ENCODE measurements at places on chromosomes 5 and 9. TPM values are rescaled to one million over a fixed set of nuclear protein-coding genes. Genes with fewer than 3 reads are reported as not detected.

Gene TMEM252
- total RNA-seq, result not detected

Gene ADAMTS12
- 12.9 TPM for total RNA-seq

Gene MAP1B
- 226 TPM for total RNA-seq

Gene PCDHB8
- 1.2 TPM for total RNA-seq

Gene ARID3C
- 0.32 TPM for total RNA-seq

Gene PLAC8L1
- total RNA-seq, result not detected

Gene DMRTA1
- 0.49 TPM for total RNA-seq
